ENCODE measurements at places on chromosomes 1 and 21.

DNA sequence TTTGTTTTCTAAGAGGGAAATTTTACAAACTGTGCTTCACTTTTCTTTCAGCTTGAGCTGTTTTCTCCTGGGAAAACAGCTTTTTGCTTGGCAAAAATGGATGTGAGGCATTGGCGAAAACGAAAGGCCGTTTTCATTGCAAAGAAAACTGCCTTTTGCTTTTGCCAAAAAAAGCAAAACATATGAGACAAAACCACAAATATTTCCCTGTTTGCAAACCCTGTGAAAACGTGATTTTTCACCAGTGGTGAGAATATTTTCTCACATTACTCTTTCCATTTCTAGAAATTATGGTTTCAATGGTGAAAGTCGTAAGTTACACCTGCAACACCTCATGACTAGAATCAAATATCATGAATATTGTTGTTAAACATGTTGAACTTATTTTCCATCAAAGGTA lies 74.0 kb upstream of the ZBTB18 start:
- DNase-seq = no peak

- DNase-seq = no peak
These were observed 405.7 kb upstream of the NCAM2 start for GRCh38 chr21:20592463-20592862.

GRCh38 chr1:185701650-185702049 lies 32.5 kb upstream of the HMCN1 start:
- no peak for DNase-seq

DNA sequence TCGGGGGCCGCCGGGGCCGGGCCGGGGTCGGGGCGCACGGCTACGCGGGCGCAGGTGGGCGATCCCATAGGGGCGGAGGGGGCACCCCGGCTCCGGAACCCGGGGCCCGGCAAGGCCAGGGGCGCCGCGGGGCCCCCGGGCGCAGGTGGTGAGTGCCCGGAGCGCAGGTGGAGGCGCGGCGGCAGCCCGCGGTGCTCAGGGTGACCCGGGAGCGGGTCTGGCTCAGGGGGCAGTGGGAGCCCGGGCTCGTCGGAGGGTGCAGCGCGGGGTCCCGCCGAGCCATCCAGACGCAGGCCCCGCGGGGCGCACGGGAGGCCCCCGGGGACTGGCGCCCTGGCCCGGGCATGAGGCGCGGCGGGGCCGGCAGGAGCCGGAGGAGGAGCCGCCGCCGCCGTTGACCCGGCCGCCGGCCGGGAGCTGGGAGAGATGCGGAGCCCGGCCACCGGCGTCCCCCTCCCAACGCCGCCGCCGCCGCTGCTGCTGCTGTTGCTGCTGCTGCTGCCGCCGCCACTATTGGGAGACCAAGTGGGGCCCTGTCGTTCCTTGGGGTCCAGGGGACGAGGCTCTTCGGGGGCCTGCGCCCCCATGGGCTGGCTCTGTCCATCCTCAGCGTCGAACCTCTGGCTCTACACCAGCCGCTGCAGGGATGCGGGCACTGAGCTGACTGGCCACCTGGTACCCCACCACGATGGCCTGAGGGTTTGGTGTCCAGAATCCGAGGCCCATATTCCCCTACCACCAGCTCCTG lies 489 bp downstream of the CELSR2 start:
- DNase-seq = peak; percentile 64

- DNase-seq = no peak
These were observed 4.4 kb downstream of the CITED4 start for GRCh38 chr1:40857737-40858136.

DNA sequence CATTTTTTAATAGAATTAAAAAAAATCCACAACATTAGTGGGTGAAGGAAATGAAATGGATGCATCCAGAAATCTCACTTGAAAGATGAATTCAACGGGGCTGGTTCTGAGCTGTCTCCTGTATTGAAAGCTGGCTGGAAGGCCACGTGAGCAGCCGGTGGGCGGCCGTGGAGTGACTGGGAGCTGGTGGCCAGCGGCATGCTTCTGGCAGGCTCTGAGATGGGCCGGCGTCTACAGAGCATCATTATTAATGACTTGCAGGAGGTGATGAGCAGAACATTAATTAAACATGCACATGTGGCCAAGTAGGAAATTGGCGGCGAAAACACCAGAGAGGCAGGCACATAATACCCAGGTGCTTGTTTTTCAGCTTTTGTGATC lies 115.6 kb upstream of the LMO4 start:
- no peak for DNase-seq

DNA sequence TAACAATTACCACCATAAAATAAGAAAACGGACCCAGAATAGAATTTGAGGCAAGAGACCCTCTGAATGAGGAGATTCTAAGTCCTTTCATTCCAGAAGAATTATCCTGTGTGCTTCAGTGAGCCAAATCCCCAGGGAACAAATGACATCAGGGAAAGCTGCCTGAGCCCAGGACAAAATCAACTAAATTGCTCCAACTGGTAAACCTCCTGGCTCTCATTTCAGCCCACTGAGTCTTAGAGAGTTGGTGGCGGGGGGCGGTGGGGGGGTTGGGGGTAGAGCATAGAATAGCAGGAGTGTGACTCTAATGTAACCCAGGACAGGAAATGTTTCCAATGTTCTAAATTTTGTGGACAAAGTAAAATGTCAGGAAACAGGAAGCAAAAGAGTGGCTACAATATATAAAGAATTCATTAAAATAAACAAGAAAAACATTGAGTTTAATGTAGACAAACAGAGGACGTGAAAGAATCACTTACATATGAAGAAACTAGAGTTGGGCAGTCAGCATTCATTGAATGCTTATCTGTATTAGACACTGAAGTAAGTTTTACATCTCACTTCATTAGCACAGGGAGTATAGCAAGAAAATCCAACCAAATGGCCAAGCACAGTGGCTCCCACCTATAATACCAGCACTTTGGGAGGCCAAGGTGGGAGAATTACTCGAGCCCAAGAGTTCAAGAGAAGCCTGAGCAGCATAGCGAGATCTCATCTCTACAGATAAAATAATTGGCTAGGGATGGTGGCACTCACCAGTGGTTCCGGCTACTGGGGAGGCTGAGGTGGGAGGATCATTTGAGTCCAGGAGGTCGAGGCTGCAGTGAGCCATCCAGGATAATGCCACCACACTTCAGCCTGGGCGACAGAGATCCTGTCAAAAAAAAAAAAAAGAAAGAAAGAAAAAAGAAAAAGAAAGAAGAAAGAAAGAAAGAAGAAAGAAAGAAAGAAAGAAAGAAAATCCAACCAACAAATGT lies 75.1 kb downstream of the DHRS3 start:
- peak; percentile 71 for DNase-seq

DNA sequence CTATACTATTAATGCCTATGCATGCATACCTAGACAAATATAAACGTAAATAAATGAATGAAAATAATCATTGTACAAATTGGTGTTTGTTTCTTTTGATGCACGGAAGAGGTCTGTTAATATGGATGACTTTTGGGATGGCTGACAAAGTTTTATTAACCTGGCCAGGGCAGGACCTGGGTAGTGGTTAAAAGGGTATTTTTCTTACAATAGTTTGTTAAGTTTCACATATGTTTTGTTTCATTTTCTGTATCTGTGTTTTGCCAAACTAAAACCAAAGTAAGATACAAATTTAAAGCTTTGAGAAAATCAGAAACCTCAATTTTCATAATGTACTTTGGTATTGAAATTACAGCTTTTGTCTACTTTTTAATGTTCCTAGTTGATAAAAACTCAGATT lies 222.7 kb upstream of the OLFM3 start:
- DNase-seq = no peak
